ENCODE measurements at places on chromosomes 12 and 14.

DNA sequence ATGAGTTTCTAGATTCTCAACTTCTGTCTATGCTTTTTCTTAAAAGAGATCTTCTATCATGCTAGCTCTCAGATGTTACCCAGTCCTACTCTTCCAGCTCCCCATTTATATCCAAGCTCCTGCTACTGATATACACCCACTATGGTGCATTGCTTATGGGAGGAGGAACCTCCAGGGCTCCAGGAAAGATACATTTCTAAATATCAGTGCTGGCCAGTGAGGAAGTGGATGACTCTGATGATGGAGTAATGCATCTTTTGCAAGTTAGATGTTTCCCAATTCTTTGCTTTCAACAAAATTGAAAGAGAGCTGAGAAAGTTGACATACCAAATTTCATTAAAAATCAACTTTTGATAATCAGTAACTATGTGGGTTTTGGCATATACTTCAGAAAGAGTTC, 105.7 kb upstream of the RESF1 start:
- no peak for DNase-seq

GRCh38 chr12:68235576-68235975, 10.0 kb upstream of the IL26 start:
- DNase-seq: no peak

DNA sequence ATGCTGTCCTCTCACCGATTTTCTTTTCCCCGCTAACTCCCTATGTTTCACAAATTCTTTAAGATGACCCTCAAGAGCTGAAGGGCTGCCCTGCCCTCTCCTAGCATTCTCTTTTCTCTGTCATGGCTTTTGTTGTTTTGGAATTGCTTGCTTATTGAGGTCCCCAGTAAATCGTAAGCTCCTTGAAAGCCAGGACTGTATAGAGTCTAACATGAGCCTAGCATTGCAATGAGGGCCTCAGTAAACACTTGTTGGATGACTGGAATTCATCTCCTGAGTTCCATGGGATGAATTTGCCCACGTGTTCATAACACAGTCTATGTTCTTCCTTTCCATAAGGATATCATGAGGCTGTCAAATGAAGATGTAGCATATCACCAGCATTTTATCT, 92.2 kb downstream of the APAF1 start:
- DNase-seq: no peak

GRCh38 chr14:74557691-74558090, 54.3 kb downstream of the LTBP2 start:
- no peak for DNase-seq

- DNase-seq: no peak
Measured at GRCh38 chr12:5071496-5071895, 27.8 kb downstream of the KCNA5 start.

DNA sequence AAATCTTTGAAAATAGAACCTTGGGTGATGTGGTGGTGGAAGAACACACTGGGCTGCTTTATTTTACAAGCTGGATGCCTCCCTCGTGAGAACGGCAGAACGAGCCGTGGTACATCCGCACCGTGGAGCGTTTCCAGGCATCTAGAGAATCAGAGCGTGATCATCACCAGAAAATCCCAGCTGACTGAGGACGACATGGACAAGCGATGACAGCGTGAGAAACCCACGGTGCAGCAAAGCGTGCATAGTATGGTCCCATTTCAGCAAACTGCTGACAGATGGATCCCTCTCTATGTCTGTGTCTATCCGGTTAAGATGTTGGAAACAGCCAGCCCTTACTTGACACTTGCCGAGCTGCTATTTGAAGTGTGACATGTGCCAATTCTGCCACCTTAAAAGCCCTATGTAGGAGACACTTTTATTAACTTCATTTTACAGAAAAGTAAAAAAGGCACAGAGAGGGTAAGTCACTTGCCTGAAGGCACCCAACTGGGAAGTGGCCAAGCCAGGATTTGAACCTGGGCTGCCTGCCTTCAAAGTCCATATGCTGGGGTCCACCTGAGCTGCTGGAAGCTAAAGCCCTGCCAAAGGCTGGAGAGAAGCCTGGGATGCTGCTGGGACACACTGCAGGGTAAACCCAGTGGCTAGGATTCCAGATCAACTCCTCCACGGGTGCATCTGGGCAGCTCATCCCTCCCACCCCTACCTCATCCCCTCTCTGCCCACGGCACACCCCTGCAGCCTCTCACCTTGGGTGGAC, 14.9 kb downstream of the SCARB1 start:
- DNase-seq: no peak

- DNase-seq: no peak
Measured at GRCh38 chr12:1857086-1857485, 36.7 kb downstream of the LRTM2 start.

GRCh38 chr12:63042646-63043045, 107.7 kb upstream of the PPM1H start:
- DNase-seq: no peak

DNA sequence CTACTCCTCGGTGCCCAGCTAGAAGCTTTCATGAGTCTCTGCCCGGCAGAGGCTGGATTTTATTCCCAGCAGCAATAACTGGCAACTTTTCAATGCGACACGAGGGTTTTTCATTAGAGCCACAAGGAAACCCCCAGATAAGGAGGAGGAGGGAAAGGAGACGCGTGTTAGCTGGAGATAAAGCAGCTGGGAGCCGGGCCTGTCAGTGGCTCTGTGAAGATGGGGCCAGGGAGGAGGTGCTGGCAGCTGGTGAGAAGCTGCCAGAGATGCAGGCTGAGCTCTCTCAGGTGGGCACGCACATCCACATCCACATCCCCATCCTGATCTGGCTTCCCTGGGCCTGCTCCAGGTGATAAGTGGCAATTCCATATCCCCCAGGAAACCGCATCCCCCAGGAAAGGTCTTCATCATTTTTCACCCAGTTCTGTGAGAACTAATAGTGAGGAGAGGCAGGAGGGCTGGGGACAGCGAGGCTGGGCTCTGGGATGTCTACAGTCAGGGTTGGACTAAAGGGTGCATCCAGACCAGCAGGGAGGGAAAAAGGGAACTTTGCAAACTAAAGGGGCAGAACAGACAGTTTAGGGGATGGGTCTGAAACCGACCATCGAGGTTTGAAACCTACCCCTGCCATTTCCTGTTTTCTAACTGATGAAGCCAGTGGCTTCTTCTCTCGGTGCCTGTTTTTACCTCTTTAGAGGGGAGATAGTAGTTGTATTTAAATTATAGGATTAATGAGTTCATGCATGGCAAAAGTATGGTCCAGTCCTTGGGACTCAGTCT, 413.2 kb downstream of the DPF3 start:
- no peak for DNase-seq

DNA sequence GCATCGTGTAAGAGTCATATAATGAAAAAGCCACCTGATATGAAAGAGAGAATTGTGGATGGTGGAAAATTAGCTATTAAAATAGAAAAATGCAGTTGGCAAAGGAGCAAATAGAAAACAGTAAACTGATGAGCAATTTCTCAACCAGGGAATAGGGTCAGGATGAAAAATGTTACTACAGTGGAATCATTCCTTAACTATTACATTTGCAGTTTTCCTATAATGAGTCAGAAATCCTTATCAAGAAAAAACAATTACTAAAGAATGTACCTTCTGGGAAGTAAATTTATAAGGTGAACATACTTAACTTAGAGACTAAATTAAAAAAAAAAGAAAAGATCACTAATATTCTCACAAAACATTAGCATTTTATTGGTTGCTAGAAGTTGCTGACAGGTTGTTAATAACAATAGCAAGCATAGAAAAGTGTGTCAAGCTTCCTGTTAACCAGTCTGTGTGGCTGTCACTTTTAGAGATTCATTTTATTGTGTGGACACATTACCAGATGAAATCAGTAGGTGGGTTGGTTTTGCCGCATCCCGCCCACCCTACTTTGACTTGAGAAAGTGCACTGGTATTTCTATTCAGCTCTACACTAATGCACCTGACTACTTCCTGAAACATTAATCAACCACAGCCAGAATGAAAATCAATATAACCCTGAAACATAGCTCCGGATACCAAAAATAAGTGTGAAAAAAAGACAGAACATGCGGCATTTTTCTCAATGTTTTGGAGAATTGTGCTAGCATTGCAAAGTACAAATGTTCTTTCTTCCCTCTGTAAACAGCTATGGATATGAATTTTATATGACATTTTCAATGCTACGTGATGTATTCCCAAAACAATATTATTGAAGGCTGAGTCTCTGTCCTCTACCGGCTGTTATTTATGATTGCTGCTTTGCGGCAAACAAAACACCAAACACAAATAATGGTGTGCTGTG, 576.7 kb downstream of the SLC16A7 start:
- no peak for DNase-seq

- DNase-seq: no peak
Measured at GRCh38 chr12:57893431-57894353, 47.2 kb upstream of the CTDSP2 start.

- DNase-seq: no peak
Measured at GRCh38 chr12:96326628-96327227, 73.5 kb downstream of the CDK17 start.

DNA sequence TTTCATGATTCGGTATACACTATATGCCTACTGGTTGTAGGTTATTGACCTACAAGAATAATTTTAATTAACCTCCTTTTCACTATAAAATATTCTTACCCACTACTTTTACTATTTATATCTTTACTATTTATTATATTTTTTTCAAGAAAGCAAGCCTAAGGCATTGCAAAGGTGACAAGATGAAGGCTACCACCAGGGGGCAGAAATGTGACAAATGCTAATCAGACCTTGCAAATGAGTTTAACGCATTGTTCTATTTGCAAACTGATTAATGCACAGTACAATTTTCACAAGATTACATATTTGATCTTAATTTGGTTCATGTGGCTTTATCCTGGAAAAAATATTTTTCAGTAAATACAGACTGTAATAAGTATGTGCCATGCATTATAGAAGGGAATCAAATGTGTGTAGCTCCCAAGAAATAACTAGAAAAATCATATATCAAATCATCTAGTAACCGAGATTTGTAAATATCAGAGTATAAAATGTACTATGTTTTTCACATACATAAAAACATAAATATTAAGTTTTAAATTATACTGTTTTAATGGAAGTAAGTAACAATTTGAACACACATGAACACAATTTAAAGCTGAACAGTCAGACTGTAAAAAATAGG, 107.0 kb downstream of the ADAMTS20 start:
- peak; percentile 11 for DNase-seq

DNA sequence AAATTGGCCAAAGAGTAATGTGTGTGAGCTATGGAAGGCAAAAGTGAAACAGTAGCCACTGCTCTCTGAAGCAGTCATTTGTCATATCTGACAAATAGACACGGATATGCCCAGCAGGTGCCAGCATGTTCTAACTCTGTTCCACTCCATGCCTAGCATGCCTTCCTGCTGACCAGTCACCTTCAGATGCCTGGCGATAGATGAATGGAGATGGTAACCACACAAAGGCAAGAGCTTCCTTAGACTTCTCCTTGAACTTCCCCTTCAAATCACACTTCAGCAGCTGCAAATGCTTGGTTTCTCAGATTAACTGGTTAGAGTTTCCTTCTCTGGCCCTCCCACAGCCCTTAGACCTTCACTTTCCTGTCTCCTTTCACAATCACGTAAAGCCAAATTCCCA, 429.9 kb downstream of the DAD1 start:
- DNase-seq: no peak

DNA sequence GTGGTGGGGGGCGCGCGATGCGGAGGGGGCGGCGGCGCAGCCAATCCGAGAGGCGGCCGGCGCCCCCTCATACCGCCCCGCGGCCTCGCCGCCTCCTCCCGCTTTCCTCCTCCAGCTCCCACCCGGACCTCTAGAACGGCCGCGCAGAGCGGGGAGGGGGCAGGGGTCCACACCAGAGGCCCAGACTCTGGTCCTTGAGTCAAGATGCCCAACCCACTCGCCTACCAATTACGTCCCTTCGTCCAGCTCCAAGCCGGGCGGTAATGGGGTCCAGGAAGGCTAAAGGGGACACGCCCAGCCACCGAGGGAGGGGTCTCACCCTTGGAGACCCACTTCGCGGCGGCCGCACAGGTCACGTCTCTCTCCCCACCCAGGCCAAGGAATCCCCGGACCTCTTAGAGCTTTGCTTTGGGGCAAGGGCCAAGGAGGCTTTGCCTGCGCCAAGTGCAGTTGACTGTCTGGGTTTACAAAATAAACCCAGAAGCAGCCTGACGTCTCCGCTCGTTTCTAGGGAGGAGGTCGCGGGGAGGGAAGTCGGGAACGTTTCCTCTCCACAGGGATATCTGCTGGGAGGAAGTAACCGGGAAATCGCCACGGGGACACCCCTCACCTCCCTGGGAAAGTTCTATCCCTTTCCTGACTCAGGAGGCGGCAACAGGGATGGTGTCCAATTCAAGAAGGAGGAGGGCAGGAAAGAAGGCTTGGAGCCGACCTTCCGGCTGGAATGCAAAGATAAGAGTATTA, 394 bp upstream of the AMIGO2 start:
- no peak for DNase-seq

DNA sequence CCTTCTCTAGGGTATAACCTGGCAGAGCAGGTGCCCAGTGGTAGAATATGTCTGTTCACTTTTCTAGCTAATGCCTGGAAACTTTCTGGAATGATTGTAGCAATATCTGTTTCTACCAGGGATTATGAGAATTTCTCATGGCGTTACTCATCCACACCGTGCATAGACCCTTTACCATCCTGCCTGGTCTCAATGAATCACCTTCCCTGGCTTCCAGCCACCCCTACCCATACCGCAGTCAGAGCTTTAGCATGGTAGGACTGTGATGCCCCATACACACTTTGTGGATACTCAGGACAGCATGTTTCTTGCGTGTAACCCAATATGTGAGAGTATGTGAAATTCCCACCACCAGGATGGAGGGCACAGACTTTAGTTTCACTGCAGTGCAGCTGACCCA, 45.4 kb downstream of the TUNAR start:
- no peak for DNase-seq

- no peak for DNase-seq
Measured at GRCh38 chr14:69999261-69999674, 120.1 kb downstream of the SMOC1 start.

GRCh38 chr12:47207829-47208248, 128.1 kb upstream of the AMIGO2 start:
- no peak for DNase-seq

- DNase-seq: no peak
Measured at GRCh38 chr14:100577321-100577985, 9.8 kb downstream of the BEGAIN start.

- DNase-seq: no peak
Measured at GRCh38 chr12:110200124-110200417, 75.9 kb downstream of the IFT81 start.

DNA sequence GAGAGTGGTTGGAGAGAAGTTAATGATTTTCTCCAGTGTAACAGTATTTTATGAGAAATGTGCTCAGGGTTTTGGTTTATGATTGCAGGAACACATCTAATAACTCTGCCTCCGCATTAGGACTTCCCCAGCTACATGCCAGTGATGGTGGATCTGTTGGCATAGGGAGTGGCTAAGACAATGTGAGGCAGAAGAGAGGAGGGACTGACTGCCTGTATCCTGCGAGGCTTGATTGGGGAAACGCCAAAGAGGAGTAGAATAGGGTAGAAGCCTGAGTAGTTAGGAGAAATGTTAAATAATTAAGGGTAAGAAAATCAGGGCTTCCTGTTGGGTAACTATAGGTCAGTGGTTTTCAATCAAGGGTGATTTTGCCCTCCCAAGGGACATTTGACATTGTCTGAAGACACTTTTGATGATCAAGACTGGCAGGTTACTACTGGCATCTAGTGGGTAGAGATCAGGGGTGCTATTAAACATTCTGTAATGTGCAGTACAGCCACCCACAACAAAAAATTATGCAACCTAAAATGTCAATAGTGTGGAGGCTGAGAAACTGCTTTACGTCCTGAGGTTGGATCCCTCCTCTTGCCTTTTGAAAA, 12.8 kb downstream of the TDG start:
- no peak for DNase-seq
